ENCODE measurements at places on chromosomes 5 and 9.

DNA sequence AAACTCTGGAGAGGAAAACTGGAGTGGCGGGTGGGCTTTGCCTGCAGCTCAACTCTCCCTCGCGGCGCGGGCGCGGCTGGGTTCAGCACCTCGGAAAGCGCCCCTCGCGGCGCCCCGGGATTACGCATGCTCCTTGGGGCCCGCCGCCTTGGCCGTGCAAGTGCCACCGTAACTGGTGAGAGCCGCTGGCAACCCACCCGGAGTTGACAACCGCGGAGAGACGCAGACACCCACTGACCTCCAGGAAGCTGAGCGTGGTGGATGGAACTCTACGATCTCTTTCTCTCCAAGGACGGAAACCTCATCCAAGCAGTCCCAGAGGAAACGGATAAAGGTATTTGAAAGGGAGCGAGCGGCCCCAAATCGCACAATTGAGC lies 194 bp upstream of the RXFP3 start:
- DNase-seq, result peak; percentile 70

GRCh38 chr5:102740515-102740914 lies 14.6 kb upstream of the PAM start:
- no peak for DNase-seq

DNA sequence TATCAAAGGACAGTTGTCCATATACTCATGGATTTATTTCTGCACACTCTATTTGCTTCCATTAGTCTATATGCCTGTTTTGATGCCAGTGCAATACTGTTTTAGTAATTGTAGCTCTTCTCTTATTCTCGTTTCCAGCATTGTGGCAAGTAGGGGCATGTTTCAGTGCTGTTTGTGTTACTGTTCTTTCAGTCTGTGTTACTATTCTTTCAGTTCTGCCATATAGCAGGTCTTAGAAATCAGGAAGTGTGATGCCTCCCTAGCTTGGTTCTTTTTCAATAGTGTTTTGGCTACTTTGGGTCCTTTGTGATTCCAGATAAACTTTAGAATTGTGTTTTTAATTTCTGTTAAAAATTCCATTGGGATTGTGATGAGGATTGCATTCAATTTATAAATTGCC lies 180.5 kb upstream of the PTPRD start:
- no peak for DNase-seq

GRCh38 chr5:103582364-103582763 lies 19.8 kb upstream of the NUDT12 start:
- peak; percentile 42 for DNase-seq

DNA sequence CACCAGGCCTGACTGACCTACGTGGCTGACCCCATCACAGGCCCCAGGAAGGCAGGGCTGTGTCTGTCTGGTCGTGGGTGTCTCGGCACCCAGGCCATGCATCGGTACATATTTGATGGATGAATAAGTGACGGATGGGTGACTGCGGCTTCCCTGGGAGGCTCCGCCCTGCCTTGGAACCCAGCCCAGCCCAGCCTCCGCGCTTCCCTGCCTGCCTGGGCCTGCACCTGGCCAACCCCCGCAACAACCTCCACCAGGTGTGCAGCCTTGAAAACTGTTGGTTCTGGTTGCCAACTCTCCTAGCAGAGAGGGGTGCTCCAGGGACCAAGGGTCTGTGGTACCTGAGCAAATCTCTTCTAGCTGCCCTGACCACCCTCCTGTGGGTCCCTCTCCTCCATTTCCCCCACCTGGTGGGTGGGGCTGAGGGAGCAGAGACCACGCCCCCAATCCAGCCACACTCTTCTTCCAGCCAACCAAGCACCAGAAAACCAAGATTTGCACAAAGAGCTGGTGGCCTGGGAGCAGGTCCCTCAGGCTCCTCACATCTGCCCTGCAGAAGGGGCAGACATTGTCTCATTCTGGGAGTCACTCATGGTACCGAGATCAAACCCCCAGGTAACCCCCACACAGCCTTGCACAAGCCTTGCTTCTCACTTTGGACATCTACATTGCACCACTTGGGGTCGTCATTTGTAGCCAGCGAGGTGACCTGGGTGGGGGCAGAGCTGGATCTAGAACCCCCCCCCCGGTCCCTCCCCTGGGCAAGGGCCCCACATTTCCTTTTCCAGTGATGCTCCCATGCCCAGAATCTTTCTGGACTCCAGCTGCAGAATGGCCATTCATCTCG lies 100.6 kb upstream of the IER5L start:
- DNase-seq, result no peak

GRCh38 chr5:11646141-11646540 lies 258.1 kb downstream of the CTNND2 start:
- no peak for DNase-seq

Measured in Daoy (cell line).